ENCODE measurements at places on chromosomes 2 and 18.

DNA sequence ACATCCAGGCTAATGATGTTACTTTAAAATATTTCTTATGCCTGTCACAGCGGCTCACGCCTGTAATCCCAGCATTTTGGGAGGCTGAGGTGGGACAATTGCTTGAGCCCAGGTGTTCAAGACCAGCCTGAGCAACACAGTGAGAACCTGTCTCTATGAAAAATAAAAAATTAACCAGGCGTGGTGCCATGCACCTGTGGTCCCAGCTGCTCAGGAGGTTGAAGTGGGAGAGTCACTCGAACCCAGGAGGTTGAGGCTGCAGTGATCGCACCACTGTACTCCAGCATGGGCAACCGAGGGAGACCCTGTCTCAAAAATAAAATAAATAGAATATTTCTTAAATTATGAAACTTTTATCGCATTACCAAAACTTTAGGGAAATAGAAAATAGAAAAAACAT, 28.1 kb upstream of the ACTR3 start:
- no peak for DNase-seq

DNA sequence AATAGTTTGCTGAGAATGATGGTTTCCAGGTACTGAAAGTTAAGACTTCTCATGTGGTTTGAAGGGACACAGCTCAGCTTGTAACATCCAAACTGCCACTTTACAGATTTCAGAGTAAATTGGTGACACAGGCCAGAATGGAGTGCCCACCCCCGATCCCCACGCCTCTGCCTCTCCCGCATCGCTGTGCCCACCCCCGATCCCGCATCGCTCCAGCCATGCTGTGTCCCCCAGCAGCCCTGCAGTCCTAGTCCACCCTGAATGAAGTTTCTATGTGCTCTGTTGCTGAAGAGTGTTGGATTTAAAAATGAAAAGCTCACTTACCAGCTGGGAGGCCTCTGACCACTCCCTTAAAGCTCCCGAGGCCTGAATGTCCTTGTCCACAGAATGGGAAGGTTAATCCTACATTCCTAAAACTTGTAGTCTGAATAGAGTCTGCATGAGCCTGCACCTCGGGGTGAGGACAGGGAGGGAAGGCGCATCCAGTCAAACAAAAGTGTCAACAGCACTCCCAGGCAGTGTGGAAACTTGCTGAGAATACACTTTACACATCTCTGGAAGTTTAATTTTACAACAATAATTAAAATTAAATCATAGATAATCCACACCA, 176.4 kb upstream of the ID2 start:
- no peak for DNase-seq

DNA sequence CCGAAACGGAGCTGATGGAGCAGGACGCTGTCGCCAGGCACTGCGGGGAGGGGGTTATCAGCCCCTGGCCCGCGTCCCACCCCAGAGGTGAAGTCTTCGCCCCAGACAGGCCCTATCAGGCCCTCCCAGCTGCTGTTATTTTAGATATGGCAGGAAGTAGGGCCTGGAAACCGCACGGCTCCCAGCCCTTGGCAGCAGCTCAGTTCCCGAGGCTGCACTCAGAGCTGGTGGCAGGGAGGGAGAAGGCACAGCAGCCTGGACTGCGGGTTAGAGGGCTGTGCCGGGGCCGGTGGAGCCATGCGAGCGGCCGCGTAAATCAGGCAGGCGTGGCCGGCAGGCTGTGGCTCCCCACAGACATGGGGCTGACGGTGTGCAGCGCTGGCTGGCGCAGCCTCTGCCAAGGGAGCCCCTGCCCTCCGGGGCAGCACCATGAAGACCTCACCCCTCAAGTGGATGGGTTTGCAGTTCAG, 111.4 kb downstream of the NFATC1 start:
- no peak for DNase-seq

- no peak for DNase-seq
Measured at GRCh38 chr18:47917923-47918610, 12.4 kb downstream of the SMAD2 start.

- no peak for DNase-seq
Measured at GRCh38 chr18:61824733-61825363, 68.0 kb downstream of the RNF152 start.

- no peak for DNase-seq
Measured at GRCh38 chr2:23419171-23420090, 34.5 kb downstream of the KLHL29 start.

- DNase-seq: no peak
Measured at GRCh38 chr2:172865422-172865821, 129.8 kb downstream of the RAPGEF4 start.

DNA sequence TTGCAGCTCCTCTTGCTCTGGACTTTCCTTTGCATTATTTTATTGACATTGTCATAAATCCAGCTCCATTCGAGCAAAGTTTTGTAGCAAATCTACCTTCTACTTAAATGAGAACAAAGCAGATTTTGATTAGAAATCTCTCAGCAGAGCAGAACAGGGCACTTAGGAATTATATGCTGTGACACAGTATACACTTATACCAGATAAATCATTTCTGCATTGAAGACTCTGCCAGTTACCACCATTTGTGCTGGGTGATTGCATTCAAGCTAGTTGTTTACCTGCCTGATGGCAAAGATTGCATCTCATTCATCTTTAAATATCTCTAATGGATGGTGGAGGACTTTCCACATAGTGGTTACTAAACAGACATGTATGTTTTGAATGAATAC, 441.7 kb upstream of the HNMT start:
- no peak for DNase-seq

DNA sequence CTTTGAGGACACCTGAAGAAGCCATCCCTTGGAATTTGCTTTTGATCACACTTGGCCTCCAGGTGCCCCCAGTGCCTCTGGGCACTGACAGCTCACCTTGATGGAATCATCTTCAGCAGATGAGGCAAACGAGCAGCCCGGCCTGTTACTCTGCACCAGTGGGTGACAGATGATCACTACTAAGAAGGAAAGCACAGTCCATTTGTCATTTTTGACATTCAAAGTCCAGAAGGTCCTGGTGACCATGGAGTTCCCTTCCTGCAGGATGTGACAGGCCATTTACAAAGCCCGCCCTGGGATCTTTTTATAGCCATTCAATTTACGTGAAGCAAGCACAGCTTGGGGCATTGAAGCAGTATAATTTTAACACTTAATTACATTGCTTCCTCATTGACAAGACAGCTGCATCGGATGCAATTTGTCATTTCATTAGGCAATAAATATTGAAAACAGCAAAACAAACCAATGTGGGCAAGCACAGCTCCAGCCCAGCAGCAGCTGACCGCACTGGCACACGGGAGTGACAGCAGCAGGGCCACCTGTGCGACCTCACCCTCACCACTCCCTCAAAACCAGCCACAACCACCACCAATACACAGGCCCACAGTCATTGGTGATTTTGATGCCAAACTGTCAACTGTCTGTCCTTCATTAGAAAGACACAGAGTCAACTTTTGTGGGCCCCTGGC, 76.0 kb upstream of the SLC66A3 start:
- no peak for DNase-seq

DNA sequence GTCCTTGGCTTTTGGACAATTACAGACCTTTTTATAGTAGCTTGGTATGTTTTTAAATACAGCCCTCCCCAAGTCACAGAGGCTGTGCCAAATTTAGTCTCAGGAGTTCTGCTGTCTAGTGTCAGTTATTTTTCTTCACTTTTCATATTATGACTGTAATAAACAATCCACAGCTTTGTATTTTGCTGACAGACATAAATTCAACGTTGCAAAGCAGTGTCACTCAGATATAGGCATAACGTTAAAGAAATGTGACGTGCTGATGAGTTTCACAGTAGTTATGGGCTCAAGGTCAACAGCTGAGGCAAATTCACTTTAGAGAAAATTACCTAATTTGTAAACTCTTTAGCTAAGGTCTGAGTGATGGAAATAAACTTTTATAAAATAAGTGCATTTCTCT, 151.6 kb downstream of the SATB2 start:
- DNase-seq: no peak

- no peak for DNase-seq
Measured at GRCh38 chr2:199833525-199833924, 17.5 kb downstream of the FTCDNL1 start.

GRCh38 chr2:234966340-234966739, 14.5 kb downstream of the SH3BP4 start:
- DNase-seq: no peak

DNA sequence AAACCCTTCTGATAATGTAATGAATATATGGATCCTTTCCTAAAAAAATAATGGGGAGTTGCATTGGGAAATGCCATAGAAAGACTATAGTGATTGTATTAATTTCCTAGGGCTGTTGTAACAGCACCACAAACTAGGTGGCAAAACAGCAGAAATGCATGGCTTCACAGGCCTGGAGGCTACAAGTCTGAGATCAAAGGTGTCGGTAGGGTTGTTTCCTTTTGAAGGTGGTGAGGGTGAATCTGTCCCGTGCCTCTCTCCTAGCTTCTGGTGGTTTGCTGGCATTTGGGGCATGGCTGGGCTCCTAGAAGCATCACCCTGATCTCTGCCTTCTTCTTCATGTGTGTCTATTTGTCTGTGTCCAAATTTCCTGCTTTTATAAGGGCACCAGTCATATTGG, 149.7 kb downstream of the INHBB start:
- no peak for DNase-seq

- no peak for DNase-seq
Measured at GRCh38 chr2:71516253-71516888, 63.0 kb downstream of the DYSF start.

DNA sequence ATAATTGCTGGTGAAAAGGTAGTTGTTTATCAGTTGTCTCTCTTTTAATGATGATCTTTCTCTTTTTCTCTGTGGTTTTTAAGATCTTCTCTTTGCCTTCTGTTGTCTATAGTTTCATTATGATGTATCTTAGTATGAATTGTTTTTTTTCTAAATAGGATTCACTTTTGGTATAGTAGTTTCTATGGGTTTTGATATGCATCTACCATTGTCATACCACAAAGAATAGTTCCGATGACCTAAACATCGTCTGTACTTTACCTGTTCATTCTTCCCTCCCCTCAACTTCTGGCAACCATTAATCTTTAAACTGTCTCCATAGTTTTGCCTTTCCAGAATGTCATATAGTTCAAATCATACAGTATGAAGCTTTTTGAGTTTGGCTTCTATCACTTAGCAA, 19.6 kb downstream of the RDH14 start:
- DNase-seq: no peak

DNA sequence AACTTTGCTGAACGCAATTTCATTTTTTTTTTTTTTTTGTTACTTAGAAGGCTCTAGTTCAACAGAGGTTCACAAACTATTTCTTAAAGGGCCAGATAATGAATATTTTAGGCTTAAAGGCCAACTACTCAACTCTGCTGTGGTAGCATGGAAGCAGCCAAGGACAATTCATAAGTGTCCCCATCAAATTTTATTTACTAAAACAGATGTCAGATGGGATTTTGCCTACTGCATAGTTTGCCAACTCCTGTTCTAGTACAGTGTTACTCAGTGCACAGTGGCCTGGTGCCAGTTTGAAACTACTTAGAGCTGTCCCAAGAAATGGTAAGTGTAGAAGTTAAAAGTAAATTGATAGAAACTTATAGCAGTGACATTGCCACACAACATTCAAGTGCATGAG, 949.4 kb upstream of the FANCL start:
- no peak for DNase-seq

- DNase-seq: no peak
Measured at GRCh38 chr18:29457316-29457889, 1280.5 kb upstream of the CDH2 start.

DNA sequence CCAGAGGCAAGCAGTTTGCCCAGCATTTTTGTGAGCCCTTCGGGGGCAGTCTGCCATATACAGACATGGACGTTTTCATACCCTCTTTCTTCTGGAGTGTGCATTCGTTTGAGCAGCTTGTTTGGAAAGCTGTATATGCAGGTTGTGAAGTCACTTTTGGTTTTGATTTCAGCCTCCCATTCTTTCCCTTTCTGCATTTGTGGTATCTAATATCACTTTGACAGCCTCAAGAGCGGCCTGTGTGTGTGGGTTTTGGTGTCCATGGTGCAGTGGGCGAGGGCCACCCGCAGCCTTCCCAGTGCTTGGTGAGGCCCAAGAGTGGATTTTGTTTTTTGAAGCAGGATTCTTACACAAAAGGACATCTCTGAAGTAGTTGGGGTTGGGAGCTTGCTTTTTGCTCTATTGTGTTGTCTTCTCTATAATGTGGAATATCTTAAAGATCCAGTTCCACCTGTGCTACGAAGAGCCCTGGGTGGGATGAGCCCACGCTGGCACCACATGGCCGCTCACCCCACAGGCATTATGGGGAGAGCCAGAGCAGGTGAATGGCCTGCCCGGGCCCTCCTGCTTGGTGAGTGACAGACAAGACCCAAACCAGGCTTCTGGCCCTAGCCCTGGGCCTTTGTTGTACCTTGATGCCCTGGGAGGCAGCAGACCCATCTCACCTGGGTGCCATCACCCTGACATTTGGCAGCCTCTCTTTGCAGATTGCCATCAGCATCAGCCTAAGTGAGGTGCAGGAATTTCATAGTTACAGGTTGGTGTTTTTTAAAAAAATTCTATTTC, 29.5 kb downstream of the INPP4A start:
- no peak for DNase-seq

- no peak for DNase-seq
Measured at GRCh38 chr2:151262629-151263028, 966 bp upstream of the RBM43 start.

DNA sequence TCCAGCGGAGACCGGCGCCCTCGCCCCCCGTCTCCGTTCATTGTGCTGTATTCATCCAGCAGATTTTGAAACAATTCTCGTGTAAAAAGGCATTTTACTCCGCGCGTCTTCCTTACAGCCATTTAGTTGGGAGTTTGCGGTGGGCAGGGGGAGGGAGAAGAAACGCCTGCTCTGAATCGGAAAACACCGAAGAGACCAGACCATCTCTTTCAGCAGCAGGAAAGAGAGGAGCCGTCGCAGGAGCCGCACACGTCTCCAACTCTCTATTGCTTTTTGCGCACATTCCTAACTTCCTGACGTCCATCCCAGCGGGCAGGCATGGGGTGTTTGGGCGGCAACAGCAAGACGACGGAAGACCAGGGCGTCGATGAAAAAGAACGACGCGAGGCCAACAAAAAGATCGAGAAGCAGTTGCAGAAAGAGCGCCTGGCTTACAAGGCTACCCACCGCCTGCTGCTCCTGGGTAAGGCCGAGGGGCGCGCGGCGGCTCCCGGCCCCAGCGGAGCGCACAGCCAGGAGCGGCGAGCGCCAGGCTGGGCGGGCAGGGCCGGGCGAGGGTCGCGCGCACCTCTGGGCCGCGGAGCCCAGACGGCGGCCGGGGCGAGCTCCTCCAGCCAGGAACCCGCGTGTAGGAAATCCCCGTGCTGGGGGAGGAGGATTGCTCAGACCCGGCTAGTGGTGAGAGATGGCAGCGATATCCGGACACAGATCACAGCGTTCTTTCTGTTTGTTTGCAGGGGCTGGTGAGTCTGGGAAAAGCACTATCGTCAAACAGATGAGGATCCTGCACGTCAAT, 63.2 kb downstream of the GNAL start:
- DNase-seq: no peak

DNA sequence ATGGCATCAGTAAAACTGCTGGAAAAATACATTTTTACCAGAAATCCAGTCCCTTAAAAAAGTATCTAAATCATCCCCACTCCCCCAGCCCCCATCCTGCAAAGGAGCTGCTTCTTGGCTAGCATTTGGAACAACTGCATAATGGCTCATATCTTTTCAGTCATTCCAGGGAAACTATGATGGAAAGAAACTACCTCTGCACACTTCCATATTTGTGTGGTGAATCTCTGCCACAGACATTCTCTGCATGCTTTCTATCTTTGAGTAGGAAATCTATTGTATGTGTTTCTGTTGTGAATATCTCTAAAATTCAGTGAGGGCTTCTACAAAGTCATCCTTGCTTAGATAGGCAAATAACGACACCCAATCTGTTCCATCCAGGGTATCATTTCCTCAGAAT, 632.3 kb downstream of the LRP1B start:
- no peak for DNase-seq

Measured in stimulated activated CD8-positive, alpha-beta memory T cell treated with anti-CD3 and anti-CD28 coated beads, Interleukin-15, amount 100 ng/mL, for 4 hours (primary cell).